NCI-H1417 (cell line): ENCODE measurements at places on chromosomes 2 and 18.

GRCh38 chr2:68124321-68124720 lies 33.4 kb upstream of the PNO1 start:
- no peak for DNase-seq

- no peak for DNase-seq
Measured at GRCh38 chr2:53786352-53786704, 425 bp downstream of the ASB3 start.

GRCh38 chr2:169562519-169562918 lies 11.1 kb downstream of the FASTKD1 start:
- DNase-seq: no peak

DNA sequence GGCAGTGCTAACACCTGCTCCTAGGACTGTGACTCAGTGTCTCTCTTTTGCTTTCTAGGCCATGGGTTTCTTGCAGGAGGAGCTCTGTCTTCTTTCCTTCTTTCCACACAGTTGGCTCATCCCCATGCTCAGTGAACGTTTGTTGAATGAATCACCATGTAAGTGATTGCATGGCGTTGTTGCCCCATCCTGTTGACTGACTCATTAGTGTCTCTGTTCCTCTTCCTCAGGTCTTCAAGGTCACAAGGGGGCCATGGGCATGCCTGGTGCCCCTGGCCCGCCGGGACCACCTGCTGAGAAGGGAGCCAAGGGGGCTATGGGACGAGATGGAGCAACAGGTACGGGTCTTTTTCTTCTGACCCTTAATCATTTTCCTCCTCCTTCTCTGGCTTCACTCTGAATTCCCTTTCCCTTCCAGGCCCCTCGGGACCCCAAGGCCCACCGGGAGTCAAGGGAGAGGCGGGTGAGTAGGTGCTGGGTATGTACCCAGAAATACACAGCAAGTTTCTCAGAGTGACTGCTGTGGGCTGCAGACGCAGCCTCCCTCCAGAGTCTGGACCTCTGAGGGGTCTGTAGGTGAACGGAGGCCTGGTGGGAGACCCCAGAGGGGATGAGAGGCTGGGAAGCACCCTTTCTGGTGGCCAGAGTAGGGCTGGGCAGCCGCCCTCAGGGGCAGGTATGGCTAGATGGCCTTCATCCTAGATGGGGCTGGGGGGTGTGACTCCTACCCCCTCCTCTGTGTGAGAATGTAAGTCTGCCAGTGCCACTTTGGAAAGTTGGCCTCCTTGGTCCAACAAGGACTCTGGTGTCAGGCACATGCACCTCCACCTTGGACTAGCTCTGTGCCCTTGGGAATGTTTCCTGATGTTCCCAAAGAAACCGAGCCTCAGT lies 32.4 kb downstream of the MARCO start:
- no peak for DNase-seq

DNA sequence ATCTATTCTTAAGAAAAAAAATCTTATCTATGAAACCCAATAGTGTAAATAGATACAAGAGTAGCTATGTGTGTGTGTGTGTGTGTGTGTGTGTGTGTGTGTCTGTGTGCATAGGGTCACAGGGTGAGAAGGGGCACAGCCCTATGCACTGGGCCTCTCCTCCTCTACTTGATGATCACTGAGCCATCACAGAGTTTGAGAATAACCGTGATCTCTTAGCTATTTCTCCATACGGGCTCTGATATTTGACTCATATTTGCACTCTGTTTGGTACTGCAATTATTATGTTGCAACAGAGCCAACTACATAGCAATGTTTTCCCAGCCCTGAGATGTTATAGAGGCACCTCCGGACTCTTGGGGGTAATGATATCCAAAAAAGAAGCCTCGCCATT lies 28.8 kb upstream of the SLC40A1 start:
- DNase-seq: no peak

DNA sequence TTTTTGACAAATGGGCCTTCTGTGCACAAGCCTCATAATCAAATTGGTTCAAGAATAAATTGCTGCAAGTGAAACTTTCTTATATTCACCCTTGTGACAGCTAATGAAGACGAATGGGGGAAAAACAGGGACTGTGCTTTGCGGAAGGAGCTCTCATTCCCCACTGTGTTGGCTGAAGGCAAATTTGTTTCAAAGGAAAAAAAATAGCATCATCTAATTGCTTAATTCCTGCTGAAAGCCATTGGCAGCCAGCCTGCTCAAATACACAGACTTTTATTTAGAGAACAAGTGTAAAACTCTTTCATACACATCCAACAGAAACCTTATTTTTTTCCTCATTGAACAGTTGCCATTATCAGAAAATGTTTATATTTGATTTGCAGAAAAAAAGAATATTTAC lies 172.3 kb downstream of the ARL6IP6 start:
- DNase-seq: peak; percentile 65

DNA sequence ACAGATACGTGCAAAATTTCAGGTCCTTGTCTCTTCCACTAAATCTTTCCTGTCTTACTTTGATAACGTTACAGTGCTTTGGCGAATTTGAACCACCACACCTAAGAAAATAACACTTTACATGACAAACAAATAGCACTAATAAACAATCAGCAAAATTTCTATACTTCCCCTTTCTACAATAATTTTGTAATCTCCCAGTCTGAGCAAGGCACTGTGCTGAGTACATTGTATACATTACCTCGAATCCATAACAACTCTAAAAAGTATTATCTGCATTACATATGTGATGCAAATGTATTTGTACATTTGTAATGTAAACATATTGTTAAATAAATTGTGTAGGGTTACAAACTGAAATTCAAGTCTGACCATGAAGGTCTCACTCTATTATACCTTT lies 49.9 kb downstream of the RTN4 start:
- no peak for DNase-seq

DNA sequence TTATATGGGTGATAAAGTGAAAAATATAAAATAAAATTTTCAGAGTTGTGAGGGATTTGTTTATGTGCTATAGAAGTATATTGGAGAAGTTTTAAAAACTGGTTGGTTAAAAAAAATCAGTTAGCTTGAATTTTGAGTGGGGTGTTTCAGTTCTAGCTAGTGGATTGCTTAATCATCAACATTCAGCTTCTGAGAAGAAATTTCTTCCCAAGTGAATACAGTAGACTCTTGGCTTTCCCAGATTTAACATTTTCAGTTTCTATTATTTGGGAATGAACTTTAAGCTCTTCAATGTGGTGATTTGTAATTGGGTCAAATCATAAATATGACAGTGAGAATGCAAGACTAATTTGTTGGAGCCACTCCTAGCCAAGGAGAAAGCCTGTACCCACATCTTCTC lies 120.8 kb downstream of the PLCL1 start:
- no peak for DNase-seq

DNA sequence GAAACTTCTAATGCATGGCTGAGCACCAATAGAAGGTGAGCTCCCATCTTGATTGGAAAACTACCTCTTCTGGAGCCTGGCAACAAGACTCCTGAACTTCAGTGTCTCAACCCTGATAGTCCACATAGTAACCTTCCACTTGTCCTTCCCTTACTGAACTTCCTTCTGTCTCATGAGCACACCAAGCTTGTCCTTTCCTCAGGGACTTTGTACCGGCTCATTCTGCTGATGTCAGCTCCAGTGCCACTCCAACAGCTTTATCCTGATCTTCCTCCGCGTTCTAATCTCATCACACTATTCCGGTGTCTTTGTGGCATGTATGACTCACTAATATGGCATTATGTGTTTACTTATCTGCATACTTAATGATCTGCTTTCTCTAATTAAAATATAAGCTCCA lies 862.0 kb upstream of the ID2 start:
- no peak for DNase-seq

DNA sequence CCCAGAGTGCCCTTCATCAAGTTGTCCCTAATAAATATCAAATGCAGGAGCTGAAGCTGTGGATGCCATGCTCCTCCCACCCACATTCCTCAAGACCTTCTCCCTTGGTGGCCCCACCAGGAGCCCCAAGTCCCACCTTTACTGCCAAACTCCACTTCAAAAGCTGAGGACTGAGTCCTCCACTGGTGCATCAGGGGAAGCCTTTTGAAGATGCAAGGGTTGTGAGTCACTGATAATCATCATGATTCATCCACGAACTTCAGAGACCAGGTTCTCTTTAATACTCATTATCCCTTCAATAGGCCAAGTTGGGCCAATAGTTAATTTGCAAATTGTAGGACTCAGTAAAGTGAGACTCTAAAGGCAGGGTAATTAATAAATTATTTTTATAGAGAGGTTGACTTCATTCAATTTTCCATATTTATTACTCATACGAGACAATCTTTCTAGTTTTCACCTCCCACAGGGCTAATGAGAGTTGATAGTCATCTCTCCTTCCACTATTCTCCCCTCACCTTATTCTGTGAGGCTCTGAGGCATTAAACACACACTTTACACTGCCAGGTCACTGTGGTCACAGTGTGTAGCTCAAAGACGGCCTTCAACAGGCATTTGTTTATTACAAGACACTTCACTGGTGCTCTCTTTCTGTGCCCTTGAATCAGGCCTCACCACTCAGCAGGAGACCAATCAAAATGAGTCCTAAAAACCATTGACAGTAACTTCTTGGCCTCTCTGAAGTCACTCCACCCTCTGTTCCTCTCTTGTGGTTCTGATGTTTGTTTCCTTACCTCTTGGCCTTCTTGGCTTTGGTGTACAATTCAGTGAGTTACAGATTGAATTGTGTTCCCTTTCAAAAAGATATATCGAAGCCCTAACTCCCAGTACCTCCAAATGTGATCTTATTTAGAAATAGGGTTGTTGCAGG lies 99.9 kb downstream of the TRIB2 start:
- DNase-seq: no peak

GRCh38 chr18:9861933-9862332 lies 23.8 kb upstream of the TXNDC2 start:
- DNase-seq: no peak

GRCh38 chr2:120992791-120993555 lies 257.3 kb downstream of the GLI2 start:
- DNase-seq: no peak

- no peak for DNase-seq
Measured at GRCh38 chr2:71743995-71744675, 290.8 kb downstream of the DYSF start.

- no peak for DNase-seq
Measured at GRCh38 chr18:74282755-74283554, 8.8 kb downstream of the CYB5A start.

GRCh38 chr2:152335726-152336118 lies 748 bp downstream of the FMNL2 start:
- DNase-seq: peak; percentile 59

GRCh38 chr2:196535742-196536141 lies 103.8 kb upstream of the CCDC150 start:
- no peak for DNase-seq

DNA sequence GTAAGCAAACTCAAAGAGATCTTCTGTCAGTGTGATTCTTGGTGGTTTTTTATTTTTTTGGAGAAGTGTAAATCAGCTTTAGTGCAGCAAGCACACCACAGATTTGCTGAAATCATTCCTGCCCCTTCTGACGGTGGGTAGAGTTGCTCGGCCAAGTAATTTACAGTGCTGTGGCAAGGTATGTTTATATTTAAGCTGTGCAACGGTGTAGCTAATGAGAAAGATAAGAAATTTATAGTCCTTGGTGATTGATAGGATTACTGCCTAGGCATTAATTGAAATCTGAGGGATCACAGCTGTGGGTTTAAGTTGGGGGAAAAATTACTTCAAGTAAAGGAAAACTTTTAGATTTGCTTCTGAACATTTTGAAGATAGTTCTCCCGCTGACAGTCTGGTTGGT lies 286.6 kb downstream of the AGAP1 start:
- no peak for DNase-seq

GRCh38 chr2:165469417-165469816 lies at the start of gene CSRNP3:
TSS of gene CSRNP3 (plus strand) at chr2:165469698. CDS start at chr2:165595066, 125,368 bp downstream.
- DNase-seq: peak; percentile 80

GRCh38 chr2:27322301-27322765 lies 564 bp downstream of the MPV17 start:
- DNase-seq: no peak

GRCh38 chr2:9086465-9086864 lies 83.0 kb upstream of the MBOAT2 start:
- no peak for DNase-seq

GRCh38 chr2:226652369-226652768 lies 147.3 kb downstream of the IRS1 start:
- no peak for DNase-seq

GRCh38 chr18:60895181-60895580 lies 438.0 kb upstream of the CDH20 start:
- DNase-seq: no peak

GRCh38 chr2:152513681-152514080 lies 178.7 kb downstream of the FMNL2 start:
- no peak for DNase-seq

GRCh38 chr2:9951272-9951521 lies 296 bp upstream of the GRHL1 start:
- DNase-seq: no peak

DNA sequence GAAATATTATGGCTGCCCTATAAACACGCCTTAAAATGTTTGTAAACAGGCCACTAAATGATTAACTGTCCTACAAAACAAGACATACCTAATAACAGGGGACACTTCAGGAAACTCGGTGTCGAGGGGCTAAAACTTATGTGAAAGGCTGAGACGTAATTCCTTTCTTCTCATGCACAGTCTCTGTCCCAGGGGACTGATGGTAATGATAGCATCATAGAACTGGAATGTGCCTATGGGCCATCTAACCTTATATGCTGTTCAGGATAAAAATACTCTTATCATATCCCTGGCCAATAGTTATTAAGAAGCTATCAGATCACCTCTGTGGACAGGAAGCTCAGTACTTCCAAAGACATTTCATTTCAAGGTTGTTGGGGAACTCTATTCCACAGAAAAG lies 252.6 kb upstream of the RASGRP3 start:
- DNase-seq: no peak

DNA sequence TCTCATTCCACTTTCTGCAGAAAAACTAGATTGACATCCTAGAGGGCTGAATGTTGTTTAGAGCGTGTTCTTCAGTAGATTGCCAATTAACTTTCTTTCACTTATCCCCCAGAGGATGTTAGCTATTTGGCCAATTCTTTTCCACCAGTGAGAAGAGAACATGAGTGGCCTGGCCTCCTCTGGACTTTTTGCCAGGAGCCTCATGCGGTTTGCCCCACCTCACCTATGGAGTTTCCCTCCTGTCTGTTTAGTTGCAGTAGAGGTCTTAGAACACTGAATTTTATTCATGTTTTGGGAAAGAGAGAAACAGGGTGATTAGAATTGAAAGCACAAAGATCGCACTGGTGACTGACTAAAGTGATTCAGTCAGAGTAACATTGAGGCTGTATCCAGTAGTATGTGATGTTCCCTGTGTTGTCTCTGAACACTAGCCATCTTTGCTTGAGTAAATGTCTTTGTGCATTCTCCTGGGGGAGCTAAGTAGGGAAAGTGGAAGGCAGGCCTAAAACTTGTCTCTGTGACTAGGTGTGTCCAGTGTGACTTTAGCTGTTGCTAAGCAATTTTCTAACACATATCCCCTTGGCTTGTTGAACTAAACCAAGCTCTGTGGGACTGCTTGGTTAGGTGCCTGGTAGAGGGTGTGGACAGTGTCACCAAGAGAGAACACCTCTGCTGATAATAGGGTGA lies 34.0 kb downstream of the UGP2 start:
- DNase-seq: no peak

- no peak for DNase-seq
Measured at GRCh38 chr2:144553379-144553778, 33.5 kb upstream of the ZEB2 start.

GRCh38 chr2:169108099-169108884 lies 38.9 kb downstream of the DHRS9 start:
- DNase-seq: no peak
